Stimulated activated naive CD4-positive, alpha-beta T cell treated with Interleukin-2 at 50 U/mL for 16 hours (primary cell): ENCODE measurements at places on chromosomes 13 and 19.

GRCh38 chr19:30546332-30546731 lies 174.1 kb downstream of the ZNF536 start:
- DNase-seq, result no peak

- no peak for DNase-seq
These were observed 14.4 kb upstream of the GIPR start for GRCh38 chr19:45653634-45654033.

GRCh38 chr13:41058295-41059070 lies 2.8 kb upstream of the WBP4 start:
- DNase-seq, result no peak

DNA sequence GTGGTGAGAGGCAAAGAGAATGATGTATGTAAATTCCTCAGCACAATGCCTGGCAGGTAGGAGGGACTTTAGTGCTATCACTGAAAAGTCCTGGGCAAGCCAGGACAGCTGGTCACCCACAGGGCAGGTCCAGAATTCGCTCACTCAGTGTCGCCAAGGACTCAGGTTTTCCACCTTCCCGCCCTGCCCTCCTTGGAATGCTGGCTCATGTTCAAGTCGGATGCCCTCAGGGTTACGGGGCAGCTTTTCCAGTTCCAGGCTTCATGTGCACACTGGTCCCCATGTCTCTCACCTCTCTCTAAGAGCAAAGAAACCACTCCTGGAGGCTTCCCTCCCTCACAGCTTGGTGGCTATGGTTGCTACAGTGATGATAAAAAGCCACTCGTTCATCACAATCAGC lies 24.8 kb upstream of the NAXD start:
- DNase-seq, result no peak
